Stimulated activated CD8-positive, alpha-beta memory T cell treated with anti-CD3 and anti-CD28 coated beads, Interleukin-2, amount 100 ng/mL, for 1 hour (primary cell): ENCODE measurements at places on chromosomes 1 and 21.

- DNase-seq: no peak
These were observed 230.8 kb downstream of the PAPPA2 start for GRCh38 chr1:176693697-176694329.

GRCh38 chr1:89363196-89363595 lies 663 bp upstream of the GBP6 start:
- no peak for DNase-seq

DNA sequence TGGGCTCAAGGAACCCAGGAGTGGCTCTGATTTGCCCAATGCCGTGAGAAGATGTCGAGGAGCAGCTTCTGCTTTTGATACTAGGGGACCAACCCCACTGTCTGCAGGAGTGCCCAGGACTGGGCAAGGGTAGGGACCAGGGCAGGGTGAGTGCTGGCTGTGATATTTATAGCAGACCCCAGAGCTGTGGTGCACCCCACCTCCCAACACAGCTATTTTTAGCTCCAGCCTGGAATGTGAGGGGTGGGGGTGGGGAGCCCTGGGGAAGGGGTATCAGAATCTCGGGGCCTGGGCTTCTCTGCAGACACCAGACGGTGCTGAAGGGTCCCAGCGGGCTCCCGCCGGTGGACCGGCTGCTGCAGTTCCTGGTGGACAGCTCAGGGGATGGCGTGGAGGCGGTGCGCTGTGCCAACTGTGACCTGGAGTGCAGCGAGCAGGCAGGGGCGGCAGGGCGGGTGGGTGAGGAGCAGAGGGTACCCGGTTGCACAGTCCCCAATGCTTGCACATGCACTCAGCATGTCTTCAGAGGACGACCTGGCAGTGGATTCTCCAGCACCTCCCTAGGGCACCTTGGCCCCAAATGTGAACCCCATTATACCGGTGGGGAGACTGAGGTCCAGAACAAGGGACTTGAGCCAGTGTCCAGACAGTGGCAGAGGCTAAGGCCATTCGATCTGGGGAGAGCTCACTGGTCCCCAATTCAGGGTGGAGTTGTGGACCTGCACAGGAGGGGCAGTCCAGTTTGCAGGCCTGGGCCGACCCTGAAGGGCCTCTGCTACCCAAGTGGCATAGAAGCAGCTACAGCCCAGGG lies 1.4 kb downstream of the RNF207 start:
- no peak for DNase-seq

GRCh38 chr1:239647045-239647444 lies 260.7 kb downstream of the CHRM3 start:
- DNase-seq: no peak

DNA sequence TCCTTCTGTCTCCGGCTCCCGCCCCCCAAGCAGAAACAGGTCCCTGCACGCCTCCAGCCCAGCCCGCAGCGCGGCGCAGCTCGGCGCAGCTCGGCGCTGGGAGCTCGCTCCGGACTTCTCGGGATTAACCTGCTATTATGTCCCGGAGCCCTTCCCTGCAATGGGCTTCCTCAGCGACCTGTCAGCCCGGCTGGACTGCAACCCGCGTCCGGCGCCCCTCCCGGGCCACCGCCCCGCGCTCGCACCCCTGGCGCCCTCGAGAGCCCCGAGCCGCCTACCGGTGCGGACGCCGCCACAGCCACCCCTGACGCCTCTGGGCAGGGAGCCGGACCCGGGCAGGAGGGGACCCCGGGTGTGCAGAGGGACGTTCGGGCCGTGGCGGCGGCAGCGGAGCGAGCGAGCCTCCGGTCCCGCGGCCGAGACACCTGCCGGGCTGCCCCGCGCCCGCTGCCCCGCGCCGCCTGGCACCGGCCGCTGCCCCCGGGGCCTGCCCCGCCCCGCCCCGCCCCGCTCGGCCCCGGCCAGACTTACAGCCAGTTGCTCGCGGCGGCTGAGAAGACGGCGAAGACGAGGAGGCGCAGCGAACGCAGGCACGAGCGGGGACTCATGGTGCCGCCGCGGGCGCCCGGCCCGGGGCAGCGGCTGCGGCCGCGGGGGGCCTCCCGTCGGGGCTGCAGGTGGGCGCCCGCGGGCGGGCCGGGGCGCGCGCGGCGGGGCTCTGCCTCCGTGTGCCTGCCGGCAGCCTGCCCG lies 407 bp downstream of the WNT4 start:
- no peak for DNase-seq

GRCh38 chr1:198696211-198696610 lies 57.4 kb downstream of the PTPRC start:
- no peak for DNase-seq

- no peak for DNase-seq
These were observed 389.7 kb downstream of the NTNG1 start for GRCh38 chr1:107530543-107530942.

GRCh38 chr1:1788646-1789431 lies 10.6 kb upstream of the NADK start:
- DNase-seq: no peak

- DNase-seq: no peak
These were observed 23.4 kb upstream of the ABCG1 start for GRCh38 chr21:42195378-42196031.

- DNase-seq: no peak
These were observed 932 bp downstream of the MAP10 start for GRCh38 chr1:232806186-232806510.

DNA sequence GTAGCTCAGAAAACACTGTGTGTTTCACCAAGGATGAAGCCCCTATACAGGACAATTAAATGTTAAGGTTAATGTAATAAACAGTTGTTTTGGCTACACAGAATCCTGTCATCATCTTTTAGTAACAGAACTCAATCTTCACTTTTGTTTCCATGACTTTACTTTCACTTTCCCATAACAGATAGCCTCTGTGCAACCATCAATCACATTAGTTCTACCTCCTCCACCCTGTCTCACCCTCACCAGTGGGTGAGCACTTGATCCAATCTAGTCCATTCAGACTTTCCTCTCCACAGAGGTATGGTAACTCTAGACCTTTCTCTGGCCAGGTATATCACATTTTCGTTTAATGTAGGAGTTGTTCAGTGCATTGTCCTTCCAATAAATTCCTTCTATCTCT lies 1018.5 kb downstream of the ADGRL2 start:
- DNase-seq: no peak

DNA sequence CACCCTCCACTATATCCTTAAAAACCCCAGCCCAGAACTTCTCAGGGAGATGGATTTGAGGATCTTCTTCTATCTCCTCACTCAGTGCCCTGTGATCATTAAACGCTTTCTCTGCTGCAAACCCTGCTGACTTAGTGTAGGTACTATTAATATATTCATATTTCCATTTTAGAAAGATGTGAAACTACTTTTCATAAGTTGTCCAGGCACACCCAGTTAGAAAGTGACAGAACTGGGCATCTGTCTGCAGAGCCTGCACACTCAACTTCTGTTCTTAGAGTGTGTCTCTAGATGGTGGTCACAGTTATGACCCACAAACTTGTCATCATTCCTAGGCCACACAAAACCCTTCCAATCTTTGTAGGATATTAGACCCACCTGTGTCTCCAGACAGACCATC lies 55.0 kb downstream of the FCRL5 start:
- DNase-seq: no peak

DNA sequence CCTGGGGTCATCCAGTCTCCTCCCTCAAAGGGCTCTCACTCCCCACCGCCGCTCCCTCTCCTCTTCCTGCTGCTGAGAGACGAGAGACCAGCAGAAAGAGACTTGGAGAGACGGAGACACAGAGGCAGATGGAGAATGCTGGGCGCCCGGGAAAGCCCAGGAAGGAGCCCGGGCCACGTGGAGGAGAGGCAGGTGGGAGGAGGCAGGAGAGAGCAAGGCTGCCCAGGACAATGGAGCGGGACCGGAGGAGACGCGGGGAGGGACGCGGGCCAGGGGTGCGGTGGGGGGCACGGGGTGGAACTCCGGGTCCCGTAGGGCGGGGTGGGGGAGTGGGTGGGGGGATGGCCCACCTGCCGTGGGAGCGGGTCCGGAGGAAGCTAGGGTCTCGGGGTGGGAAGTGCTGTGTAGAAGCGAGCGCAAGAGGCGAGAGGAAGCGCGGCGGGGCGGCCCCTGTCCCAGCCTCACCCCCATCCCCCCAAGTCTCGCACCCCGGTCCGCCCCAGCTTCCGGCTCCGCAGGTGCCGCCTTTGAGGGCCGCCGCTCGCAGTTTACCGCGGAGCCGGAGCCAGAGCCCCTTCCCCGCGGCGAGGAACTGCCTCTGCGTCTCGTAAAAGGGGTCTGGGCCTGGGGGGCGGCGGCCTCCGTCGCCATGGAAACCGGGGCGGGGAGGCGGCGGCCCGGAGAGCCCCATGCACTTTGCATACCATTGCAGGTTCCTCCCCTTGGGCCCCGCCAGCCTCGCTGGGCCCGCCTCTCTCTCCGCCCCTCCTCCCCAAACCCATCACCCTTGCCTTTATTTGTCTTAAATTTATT lies 11.7 kb upstream of the EPHA2 start:
- DNase-seq: peak; percentile 20

DNA sequence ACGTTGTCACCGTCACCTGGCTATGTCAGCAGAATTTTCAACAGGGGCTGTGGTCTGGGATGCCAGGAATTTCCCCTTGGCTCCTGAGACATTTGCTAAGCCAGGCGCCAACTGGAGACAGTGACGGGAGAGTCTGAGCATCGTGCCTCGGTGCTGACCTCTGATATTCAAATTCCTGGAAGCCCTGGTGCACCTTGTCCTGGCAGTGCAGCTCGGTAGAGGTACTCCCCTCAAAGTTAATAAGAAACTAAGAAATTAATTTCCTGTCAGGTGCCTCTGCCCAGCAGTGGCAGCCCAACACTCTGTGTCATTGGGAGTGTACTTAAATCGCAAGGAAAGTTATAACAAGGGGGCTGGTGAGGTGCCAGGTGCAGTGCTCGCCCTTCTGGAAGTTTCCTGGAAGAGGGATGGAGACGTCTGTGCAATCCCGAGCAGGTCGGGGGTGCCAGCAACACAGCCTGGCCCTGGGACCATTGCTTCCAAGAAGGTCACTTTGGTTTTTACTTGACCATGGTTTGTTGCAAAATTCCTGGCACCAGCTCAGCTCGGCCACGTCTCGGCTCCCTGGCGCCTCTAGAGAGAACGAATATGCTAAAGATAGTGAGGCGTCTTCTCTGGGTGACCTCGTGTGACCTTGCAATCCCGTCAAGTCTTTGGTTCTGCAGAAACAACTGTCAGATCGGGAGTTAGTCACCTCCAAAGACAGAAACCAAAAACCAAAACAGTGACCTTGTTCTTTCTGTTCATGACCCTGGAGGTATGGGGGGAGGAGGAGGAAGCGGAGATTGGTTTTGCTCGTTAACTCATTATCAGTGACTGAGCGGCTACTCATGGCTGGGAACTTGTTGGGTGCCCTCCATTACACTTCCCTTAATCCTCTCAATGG lies 149.5 kb upstream of the VAMP3 start:
- no peak for DNase-seq

GRCh38 chr1:156676820-156677615 lies at the start of gene NES:
TSS of gene NES (minus strand) at chr1:156677407. CDS start at chr1:156677264, 143 bp downstream.
- DNase-seq: no peak

DNA sequence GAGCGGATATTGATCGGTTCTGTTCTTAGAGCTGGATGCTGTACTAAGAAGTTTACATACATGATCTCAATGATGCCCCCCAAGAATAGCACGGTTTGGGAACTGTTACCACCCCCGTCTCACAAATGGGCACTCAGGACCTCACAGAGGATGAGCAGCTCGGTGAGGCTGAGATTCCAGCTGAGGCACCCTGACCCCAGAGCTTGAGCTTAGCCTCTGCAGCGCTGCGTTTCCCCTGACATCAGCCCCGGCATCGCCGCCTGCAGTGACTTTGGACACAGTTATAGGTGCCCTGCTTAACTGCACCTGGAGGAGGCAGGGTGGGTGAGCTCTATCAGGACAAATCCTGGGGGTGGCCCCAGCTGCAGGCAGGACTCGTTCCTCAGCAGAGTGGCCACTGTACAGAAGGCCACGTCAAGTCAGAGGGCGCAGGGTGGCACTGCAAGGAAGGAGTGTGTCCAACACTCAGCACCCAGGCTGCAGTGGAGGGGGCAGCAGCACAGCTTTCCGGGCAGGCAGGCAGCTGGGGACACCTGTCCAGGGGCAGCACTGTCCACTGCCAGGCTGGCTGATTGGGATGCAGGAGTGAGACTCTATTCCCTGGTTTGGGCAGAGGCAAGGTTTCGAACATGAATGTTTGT lies 65.8 kb upstream of the ABCG1 start:
- no peak for DNase-seq

DNA sequence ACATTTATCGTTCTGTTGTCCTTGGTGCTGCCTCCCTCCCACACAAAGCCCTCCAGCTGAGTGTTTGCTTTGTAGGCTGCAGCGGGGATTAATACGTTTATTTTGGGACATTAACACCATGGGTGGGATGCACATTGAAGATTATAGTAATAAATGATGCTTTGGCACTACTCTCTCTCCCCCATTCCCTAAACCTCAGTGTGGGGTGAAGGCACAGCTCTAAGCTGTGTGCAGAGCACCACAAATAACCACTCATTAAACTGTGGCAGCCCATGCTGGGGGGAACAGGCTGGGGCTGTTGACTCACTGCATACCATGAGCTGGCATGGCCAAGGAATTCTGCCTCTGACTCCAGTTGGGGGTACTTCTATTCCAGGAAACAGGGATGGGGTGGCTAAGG lies 7.7 kb downstream of the PCP4L1 start:
- DNase-seq: no peak

- no peak for DNase-seq
These were observed 23.8 kb downstream of the UBE4B start for GRCh38 chr1:10056599-10056987.
